ENCODE measurements at places on chromosomes 6 and 20.

GRCh38 chr6:44172731-44173500 is 14.3 kb downstream of the CAPN11 start:
- no peak for DNase-seq

DNA sequence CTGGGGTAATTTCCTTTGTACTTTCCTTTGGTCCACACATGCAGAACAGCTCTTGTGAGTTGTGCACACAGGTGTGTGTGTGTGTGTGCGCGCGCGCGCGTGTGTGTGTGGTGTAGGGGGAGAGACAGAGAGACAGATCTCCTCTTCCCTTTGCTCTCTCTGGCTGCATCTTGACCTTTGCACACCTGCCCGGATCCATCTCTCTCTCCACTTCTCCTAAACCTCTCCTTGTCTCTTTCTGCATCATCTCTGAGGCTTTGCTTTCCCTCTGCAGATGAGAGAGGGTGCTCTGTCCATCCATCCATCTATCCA is 67.0 kb downstream of the SRC start:
- DNase-seq = no peak

- DNase-seq = no peak
Measured at GRCh38 chr20:63155266-63156165, 60.4 kb downstream of the YTHDF1 start.

GRCh38 chr20:42018979-42019378 is 400.8 kb upstream of the CHD6 start:
- DNase-seq = no peak

- DNase-seq = no peak
Measured at GRCh38 chr6:51753635-51754034, 333.8 kb downstream of the PKHD1 start.

DNA sequence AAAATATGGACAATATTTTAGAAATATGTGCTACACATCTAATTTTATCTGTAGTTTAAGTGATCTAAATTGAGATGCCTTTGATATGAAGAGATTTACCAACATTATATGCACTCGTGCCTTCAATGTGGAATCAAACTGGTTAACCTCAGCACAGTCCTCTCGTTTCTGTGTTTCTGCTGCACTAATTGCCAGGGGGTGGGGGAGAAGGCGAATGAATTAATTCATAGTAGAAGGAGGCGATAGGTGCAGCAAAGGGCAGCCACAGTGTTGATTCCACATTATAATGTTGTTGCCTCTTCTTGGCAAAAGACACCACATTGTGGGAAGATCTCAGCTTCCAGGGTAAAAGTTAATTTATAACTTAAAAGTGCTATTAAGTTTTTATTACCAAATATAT is 161.6 kb downstream of the QKI start:
- no peak for DNase-seq

- no peak for DNase-seq
Measured at GRCh38 chr6:26382121-26382520, 787 bp upstream of the BTN2A2 start.

- no peak for DNase-seq
Measured at GRCh38 chr6:105514306-105514705, 111.4 kb upstream of the PREP start.

DNA sequence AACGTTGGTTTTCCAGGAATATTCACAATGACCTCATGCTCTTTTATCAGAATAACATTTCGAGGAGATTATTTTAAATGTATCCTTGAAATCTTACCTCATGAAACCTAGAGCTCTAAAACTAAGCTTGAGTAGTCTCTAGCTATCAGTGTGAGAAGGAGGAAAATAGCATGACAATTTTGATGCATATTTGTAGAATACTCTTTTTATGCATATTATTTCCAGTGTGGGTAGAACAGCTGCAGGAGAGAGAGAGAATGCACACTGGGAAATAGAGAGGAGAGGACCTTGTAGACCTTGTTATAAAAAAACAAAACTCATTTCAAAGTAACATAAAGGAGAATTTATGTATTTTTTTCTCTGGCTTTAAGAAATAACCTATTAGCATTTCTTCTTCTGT is 71.1 kb upstream of the VGLL2 start:
- DNase-seq = no peak

DNA sequence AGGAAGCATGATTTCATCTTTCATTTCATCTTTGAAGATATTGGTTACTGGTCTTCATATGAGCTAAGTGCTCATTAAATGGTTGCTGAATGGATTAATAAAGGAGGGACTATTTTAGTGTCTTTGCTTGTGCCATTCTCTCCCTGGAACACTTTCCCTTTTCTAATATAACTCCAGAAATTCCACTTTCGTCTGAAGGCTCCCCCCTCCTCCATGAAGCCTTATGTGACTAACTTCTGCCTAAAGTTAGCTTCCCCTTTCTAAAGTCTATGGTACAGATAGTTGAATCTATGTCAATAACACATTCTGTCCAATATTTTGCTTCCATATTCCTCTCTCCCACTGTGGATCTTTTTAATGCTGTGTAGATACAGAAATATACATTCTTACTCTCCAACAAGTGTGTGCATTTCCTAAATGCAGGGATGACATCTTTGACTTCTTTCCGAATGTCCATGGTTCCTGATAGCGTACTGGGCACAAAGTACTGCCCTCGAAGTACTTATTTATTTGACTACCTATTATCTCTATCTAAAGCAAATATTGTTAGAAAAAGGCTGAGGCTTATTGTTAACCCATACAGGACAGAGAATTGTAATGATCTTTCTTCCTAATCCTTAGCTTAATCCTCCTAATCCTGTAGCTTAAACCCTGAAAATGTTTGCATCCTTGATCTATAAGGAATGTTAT is 84.7 kb upstream of the ELOVL5 start:
- no peak for DNase-seq

GRCh38 chr6:16849988-16850680 is 88.9 kb upstream of the ATXN1 start:
- no peak for DNase-seq

- DNase-seq = no peak
Measured at GRCh38 chr20:56762829-56763228, 133.7 kb downstream of the TFAP2C start.

DNA sequence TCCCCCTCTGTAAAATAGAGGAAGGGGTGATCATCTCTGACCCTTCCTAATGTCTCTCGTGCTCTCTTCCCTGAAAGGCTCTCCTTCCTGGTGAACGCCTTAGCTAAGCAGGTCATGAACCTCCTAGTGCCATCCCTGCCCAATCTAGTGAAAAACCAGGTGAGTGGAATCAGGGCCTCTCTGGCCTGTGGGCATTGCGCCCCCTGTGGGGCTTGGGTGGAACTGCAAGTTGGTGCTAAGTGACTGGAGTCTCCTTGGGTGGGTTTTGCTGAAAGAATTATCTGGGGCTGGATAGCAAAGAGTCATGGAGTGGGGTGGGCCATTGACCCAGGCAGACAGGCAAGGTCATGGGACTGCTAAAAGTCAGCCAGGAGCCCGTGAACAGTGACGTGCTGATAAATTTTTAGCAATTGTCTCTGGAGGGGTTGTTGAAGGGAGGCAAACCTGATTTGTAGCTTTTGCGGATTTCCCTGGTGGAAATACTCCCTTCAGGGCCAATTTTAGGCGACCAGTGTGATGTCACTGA is 8.9 kb downstream of the BPIFB1 start:
- no peak for DNase-seq

- no peak for DNase-seq
Measured at GRCh38 chr6:72132851-72133250, 246.5 kb downstream of the RIMS1 start.

DNA sequence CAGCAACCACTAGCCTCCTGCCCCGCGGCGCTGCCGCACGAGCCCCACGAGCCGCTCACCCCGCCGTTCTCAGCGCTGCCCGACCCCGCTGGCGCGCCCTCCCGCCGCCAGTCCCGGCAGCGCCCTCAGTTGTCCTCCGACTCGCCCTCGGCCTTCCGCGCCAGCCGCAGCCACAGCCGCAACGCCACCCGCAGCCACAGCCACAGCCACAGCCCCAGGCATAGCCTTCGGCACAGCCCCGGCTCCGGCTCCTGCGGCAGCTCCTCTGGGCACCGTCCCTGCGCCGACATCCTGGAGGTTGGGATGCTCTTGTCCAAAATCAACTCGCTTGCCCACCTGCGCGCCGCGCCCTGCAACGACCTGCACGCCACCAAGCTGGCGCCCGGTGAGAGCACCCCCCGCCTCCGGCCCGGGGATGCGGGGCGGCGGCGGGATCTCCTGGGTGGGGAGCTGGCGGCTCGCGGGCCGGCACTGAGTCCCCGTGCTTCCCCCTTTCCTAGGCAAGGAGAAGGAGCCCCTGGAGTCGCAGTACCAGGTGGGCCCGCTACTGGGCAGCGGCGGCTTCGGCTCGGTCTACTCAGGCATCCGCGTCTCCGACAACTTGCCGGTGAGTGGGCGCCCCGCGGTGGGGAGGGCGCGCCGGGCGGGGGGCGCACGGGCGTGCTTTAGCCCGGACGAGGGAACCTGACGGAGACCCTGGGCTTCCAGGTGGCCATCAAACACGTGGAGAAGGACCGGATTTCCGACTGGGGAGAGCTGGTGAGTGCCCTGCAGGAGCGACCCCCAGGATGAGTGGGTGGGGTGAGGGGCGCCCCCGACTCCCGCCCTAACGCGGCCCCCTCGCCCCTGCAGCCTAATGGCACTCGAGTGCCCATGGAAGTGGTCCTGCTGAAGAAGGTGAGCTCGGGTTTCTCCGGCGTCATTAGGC is 585 bp downstream of the PIM1 start:
- no peak for DNase-seq

GRCh38 chr20:61583356-61583755 is 331.3 kb downstream of the CDH4 start:
- no peak for DNase-seq

DNA sequence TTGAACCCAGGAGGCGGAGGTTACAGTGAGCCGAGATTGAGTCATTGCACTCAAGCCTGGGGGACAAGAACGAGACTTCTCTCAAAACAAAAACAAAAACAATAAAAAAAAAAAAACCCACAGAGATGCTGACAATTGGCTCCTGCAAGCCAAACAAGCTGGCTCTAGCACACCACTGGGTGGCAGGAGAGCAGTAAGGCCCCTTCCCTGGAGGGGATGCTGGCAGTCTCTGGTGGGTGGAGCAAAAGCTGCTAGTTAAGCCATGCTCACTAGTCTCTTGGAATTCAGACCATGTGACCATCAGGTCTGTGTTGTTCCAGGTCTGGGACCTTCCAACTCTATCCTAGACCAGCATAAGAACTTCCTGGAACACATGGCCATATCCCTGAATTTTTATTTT is 18.9 kb upstream of the DSN1 start:
- no peak for DNase-seq

DNA sequence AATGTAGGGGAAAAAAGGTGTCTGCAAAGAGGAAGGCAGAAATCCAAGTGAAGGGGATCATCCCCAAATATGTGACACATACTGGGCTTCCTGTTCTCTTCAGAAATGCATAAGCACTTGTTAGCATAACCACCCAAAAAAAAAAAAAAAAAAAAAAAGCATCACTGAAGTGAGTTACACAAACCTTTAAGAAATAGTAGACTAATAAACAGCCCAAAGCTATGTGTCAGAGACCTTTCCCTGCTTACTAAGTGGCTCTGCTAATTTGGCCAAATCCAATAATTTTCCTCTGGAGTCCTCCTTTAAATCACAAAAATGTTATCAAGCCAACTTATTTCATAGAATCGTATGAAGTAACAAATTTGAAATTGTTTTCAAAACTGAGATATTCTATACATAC is 7.5 kb upstream of the DST start:
- no peak for DNase-seq

- peak; percentile 48 for DNase-seq
Measured at GRCh38 chr20:325045-325888, at the start of gene SOX12. SOX12 (plus strand) TSS chr20:325552; CDS start chr20:325925, 373 bp downstream.

GRCh38 chr20:31652917-31653396 is 15.2 kb downstream of the COX4I2 start:
- no peak for DNase-seq

DNA sequence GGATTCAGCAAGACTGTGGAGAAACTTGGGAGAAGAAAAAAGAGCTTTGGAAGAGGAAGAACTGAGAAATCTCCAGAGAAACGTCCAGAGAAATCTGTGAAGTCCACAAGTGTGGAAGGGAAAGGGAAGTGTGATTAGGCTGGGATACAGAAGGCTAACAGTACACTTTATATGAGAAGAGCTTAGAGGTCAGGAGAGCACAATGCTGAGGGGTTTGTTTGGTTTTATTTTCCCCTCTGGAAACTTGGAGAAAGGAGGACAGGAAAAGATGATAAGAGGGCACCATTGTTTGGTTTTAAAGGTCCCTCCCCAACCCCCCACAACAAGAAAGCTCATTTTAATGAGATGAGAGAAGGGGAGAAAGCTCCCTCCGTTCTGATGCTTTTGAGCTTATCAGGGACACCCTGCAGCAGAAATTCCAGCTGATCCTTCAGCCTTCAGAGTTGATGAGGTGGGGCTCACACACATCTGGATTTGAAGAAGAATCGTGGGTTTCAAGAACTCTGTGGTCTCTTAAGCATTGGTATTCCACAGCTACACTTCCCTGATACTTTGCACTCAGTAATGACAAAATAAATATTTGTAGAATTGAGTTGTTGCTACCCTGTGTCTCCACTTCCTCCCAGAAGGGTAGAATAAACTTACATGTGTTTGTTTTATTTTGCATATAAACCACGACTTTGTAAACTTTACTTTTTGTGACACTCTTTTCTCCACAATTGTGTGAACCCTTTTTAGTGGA is 1.9 kb downstream of the NT5E start:
- no peak for DNase-seq

DNA sequence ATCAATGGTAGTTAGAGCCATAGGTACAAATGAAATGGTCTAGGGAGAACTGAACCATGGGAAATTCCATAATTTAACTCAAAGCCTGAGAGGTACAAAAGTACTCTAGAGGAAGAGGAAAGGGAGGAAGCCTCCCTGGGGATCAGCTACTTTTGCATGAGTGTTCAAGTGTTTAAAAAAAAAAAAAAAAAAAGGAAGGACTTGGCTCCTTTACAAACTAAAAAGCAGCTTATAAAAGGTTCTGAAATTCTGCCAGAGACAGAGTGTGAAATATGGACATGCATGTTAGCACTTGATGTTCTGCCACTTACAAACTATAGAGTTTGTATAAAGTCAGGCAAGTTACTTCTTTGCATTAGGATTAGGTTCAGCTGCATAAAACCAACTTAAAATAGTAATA is 290.0 kb downstream of the TBC1D7 start:
- DNase-seq = no peak

DNA sequence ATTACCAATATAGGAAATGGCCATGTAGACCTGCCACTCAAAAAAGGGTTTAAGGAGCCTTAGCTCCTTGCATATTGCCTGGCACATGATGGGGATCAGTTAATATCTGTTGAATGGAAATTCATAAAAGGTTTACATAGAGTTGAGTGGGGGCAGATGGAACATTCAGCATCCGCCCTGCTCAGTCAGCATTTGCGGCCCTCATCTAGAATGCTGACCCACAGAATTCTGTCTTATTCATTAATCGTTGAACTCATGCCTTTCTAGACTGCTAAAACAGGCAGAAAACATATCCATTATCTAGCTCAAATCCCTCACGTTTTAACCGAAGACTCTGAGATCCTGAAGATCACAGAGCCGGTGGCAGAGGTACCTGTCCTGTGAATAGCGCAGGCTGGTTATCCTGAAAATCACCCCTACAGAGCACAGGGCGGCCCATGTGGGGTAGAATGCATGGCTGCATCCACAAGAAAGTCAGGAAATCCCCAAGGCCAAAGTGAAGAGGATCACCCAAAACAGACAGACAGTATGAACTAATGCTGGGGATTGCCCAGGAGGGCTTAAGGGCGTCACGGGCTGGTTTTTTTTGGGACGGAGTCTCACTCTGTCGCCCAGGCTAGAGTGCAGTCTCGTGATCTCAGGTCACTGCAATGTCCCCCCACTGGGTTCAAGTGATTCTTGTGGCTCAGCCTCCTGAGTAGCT is 59.9 kb downstream of the CNBD2 start:
- no peak for DNase-seq

- no peak for DNase-seq
Measured at GRCh38 chr6:105495515-105495914, 92.6 kb upstream of the PREP start.
